ENCODE measurements at places on chromosomes 3 and 15.

DNA sequence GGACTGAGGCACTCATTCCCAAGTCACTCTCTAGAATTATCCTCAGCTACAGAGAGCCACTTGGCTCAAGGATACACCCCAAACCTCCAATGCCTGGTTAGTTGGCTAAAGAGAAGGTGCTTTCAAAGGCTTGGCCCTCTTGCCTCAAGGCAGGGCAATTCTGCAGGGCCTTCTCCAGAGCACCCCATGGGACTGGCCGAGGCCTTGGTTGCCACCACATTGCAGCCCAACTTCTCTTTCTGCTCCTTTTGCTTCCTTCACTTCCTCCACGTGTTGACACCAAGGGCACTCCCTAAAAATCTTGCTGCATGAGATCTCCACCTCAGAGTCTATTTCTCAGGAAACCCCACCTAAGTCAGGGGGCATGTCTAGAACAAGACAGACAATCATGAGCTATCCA is 36.7 kb downstream of the MEGF11 start:
- no peak for DNase-seq

GRCh38 chr3:107657971-107658370 is 135.2 kb downstream of the BBX start:
- no peak for DNase-seq

DNA sequence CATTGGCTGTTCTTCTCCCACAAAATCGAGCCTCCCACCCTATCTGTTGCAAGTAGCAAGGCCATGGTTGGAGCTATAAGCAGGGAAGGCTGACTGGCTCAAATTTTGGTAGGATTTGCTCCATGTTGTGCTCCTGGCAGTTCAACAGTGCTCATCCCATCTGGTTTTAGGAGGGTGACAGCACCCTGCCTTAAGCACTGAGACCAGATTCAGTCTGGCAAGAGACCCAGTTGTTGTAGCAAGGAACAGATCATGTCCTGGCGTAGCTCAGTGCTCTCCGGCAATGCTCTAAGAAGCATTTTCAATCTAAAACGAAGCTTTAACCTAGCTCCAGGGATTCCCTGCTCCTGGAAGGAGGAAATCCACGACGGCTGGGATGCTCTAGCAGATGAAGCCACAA is 91.2 kb downstream of the RGMA start:
- DNase-seq = no peak

GRCh38 chr3:43097400-43098080 is 8.3 kb downstream of the POMGNT2 start:
- DNase-seq = no peak

GRCh38 chr15:87816811-87817210 is 439.7 kb downstream of the NTRK3 start:
- no peak for DNase-seq

DNA sequence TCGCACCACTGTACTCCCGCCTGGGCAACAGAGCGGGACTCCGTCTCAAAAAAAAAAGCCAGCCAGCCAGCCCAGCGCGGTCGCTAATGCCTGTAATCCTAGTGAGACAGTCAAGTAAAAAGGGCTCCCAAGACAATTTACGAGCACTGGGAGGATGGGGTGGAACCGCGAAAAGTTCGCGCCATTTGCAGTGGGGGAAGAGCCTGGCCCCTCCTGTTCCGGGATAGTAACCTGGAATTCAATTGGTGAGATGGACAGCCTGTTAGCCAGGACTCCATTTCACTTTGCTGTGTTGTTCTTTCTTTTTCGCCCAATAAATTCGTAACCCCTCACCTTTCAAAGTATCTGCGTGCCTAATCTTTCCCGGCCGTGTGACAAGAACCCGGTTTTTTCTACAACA is 19.5 kb downstream of the SLC4A7 start:
- DNase-seq = no peak

DNA sequence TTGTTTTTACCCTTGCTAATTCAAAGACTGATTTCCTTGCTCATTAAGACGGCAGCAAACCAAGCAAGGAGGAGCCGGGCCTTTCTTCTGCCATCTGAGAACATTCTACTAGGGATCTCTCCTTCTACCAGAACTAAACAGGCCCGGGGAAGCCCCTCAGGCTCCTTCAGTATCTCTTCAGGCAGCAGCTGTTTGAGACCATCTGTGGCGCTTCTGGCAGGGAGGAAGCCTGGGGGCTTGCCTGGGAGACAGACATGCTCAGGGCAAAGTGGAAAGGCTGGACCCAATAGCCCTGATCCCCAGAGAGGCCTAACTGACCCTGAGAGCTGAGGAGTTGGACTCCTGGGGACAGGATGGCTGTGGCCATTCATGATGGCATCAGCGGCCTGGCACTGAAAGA is 67.9 kb downstream of the FEM1B start:
- DNase-seq = no peak

GRCh38 chr15:78930577-78931388 is 14.1 kb downstream of the CTSH start:
- DNase-seq = no peak

GRCh38 chr3:21447476-21448151 is 303.4 kb downstream of the ZNF385D start:
- no peak for DNase-seq

DNA sequence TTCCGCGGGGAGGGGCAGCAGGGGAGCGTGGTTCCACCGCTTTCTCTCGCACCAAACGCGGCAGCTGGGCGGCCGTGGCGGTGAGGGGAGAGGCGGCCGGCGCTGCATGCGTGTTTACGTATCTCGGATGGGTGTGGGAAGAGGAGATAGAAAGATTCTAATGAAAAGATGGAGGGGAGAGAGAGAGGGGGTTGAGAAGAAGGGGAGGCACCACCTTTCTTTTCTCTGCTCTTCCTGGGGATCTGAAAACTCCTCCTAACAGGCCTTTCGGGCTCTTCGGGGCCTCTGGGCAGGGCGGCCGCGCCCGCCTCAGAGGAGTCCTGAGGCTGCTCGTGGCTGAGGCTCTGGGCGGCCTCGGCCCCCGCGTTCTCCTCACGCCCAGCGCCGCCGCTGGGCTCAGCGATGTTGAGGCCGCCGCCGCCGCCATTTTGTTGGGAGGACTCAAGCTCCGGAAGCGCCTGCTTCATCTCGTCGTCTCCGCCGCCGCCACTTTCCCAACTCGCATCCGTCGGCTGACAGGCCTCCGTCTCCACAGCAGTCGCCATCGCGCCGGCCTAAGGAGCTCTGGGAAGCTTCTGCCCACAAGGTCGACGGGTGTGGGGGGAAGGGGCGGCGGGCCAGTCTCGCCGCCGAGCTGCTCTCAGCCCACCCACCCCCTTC is 473 bp downstream of the TASOR start:
- DNase-seq = peak; percentile 51

DNA sequence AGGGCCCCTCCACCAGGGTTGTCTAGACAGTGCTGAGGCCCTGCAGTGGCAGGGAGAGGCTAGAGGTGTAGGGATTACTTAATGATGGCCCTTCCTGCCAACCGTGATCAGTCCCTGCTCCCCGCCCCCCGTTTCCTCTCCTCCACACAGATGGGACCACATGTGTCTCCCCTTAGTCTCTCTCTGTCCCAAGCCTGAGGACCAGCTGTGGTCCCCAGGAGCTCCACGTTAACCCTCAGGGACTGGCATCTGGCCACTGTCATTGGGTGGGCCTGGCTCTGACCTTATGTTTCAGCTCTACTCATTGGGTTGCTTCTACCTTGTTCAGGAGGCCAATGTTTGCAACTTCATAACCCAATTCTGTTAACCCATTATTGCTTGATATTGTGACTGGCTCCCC is 6.0 kb upstream of the ALPK3 start:
- no peak for DNase-seq

DNA sequence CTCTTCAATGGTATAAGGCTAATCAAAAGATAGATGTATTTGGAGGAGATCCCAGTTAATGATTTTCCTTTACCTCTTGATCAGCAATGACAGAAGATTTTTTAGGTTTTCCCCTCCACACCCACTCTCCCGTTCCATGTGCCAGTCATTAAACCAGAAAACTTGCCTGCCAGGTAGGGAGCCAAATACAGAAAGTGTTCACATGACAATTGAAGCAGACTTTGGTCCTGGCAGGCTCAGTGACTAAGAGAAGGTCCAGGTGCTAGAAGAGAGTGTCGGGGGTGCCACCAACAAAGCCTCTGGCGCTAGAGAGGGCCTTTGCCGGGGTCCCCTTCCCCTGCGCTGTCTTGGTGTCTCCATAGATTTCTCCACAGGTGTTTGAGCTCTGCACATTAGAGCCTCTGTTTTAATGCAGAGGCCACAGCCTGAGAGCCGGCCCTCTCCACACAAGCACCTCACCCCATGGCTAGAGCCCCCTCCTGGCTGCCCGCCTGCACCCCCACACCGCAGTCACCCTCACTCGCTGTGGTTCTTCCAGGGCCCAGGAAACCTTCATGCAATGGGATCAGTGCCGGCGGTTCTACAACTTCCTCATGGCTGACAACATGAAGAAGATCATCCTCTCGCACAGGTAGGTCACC is 36.4 kb downstream of the RLBP1 start:
- no peak for DNase-seq

GRCh38 chr15:48842501-48842900 is 31.6 kb upstream of the CEP152 start:
- DNase-seq = no peak

GRCh38 chr15:60758961-60759729 is 280.2 kb upstream of the ICE2 start:
- no peak for DNase-seq

DNA sequence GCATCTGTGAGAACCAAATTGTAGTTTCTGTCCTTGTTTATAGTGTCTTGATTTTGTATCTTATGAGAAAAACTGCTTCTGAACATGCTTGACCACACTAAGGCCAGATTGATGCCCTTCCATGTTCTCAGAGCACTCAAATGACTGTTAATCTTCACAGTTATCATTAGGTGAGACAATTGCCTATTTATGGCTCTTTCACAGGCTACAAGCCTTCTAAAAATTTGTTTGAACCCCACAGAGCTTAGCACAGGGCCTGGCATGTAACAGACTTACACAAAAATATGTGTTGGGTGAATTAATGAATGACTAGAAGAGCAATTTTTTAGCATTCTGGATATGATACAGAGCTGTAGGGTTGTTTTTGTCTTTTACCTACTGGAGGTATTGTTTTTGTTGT is 43.1 kb downstream of the BTLA start:
- no peak for DNase-seq

DNA sequence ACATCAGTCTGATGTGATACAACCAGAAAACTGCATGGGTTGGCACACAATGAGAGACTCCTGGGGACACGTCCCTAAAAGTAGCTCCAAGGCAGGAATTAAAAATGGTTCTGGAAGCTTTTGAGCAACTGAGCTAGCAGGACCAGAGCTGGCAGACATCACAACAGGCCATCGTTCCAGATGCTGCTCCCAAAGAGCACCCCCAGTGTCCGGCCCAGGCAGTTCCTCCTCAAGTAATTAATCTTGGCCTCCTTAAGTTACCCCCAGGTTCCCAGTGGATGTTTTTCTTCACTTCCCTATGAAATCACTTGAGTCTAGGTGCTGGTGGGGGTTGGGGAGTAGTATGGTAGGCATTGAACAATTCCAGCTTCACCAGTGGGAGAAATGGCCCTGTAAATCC is 711.6 kb downstream of the MECOM start:
- no peak for DNase-seq

DNA sequence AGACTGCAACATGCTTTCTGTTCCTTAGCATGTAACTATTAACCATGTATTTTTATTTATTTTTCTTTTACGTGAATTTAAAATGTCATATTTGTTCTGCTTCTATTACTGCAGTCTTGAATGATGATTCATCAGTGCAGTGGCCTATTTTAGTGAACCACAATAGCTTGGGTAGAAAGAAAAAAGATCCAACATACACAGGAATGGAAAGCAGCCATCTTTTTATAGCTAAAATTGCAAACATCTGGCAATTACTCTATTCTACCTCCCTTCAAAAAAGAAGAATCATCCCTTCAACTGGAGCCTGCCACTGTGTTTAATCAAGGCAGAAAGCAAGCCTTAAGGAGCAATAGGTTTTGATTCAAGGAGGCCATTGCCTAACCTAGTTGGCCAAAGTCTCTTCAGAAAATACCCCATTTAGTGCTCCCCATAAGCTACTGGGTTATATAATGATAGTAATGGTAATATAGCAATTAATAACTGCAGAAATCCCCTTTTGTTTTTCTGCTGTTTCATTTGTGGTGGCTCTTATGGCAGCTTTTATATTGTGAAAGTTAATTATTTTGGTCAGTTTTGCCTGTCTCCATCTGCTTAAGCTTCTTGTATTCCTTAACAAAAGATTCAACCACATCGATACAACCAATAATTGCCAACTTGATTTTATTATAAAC is 267.3 kb downstream of the LPP start:
- DNase-seq = no peak

- no peak for DNase-seq
Observed at GRCh38 chr3:12356996-12357395, 68.1 kb downstream of the PPARG start.

Measured in frontal cortex (tissue), 4 donors.